Ecto neural progenitor cell (in vitro differentiated cells): ENCODE measurements at places on chromosomes 3 and 15.

DNA sequence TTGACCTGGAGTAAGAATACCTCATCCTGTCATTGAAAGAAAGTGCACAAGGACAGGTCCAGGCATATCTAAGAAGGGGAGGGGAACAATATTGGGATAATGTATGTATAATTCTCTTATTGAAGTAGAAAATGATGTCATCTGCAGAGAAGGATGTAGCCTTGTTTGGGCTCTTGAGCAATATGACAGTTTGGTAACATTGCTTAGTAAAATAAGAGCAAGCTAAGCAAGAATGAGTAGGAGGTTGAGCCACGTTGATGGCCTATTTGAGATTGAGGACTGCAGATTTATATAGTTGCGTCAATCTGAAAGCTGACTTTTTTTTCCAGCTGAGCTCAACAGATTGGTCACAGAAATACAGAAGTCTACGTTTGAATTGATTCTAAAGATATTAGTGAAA, 145.2 kb downstream of the FILIP1L start:
- DNase-seq = no peak

DNA sequence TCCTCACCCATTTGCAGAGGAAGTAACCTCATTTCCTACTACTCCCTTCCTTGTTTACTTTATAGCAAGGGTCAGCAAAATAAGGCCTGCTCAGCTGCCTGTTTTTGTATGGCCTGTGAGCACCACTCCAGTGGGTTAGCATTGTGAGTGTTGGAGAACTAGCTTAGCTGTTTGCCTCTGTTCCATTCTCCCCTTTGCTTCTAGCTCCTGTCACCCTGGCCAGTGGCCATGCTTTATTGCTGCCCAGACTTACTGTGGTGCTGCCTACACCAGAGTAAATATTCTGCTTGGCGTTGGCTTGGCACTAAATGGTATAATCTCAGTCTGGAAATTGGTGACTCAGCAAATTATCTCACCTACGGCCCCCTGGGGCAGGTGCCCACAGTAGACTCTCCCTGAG, 8.8 kb downstream of the PDCD6IP start:
- no peak for DNase-seq

DNA sequence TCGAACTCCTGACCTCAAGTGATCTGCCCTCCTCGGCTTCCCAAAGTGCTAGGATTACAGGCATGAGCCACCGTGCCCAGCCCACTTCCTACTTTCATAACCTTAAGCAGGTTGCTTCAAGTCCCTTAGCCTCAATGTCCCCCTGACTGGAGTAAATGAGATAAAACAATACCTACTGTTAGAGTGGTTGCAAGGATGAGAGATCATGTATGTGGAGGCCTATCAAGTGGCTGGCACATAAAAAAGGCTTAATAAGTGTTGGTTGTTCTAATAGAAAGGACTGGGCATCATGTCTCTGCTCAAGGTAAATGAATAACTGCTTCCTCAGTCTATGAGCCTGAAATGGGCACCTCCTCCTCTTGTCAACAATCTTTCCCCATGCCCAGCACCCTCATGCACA, 25.9 kb upstream of the UBE2E1 start:
- no peak for DNase-seq

DNA sequence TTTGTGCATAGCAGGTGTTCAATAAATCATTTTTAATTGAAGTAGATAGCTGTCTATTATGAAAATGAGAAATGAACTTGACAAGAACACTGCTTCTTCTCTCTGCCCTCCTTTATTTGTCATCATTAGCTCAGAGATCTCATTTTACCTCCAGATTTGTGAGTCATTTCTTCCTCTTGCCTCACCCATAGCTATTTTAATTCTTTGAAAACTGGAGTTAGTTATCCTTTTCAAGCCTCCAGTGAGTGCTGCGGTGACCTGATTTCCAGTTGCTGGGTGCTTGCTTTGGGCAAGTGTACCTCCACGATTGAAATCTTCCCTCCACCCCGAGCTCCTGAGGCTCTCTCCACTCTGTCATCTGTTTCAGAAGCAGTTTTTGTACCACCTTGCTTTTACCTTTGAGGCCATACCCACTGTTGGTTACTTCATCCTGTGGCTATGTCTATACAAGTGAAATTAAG, 114.6 kb downstream of the NFKBIZ start:
- no peak for DNase-seq

DNA sequence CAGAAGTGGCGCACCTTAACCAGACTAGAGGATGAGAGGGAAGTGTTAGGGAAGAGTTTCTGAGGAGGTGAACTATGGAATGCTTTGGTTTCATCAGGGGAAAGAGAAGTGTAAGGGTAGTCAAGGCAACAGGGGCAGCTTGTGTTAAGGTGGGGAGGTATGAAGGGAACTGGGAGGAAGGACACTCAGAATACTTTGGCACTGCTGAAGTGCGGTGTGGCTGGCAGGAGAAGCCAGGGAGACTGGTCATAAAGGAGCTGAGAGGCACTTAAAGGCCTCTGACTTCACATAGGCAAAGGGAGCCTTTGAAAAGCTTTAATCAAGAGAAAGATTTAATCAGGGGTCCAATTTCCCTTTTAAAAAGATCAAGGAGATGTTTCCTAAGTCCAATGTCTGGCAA, 129.0 kb downstream of the ERC2 start:
- no peak for DNase-seq

- no peak for DNase-seq
Observed at GRCh38 chr3:64454179-64454578, 228.9 kb upstream of the PRICKLE2 start.

DNA sequence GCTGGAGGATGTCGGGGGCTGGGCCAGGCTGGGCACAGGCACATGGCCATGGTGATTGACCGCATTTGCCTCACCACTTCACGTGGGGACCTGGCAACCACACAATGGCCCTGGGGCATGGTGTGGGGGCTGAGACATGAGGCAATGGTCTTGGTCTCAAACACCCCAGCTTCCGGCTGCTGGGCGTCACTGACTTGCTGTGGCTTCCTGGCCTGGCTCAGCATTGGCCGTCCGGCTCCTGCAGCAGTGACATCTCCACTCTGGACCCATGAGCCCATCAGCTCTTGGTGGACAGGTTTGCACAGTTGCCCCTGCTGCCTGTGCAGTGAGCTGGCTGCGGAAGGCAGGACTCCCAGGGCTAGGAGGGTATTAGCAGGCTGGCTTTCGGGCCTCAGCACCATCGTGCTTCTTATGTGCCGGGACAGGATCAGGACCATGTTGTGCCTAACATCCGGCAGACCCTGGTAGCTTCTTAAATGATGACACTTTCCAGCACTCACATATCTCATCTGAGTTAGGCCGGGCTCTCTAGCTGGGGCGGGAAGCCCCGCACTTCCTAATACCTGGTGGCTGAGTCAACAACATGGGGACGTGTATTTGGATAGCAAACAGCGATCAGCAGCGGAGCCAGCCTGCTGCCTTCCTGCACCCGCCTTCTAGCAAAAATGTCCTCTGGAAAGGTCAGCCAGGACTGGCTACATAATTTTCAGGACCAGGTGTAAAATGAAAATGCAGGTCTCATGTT, 34.1 kb downstream of the ZNF710 start:
- DNase-seq = no peak

DNA sequence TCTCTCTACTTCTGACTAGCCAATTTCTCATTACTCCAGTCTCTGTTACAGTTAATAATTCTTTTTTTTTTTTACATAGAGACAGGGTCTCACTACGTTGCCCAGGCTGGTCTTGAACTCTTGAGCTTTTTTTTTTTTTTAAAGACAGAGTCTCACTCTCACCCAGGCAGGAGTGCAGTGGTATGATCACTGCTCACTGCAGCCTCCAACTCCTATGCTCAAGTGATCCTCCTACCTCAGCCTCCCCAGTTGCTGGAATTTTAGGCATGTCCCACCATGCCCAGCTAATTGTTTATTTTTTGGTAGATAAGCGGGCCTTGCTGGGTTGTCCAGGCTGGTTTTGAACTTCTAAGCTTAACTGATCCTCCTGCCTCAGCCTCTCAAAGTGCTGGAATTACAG, 13.6 kb downstream of the IP6K1 start:
- no peak for DNase-seq
